ENCODE measurements at places on chromosomes 16 and 17.

DNA sequence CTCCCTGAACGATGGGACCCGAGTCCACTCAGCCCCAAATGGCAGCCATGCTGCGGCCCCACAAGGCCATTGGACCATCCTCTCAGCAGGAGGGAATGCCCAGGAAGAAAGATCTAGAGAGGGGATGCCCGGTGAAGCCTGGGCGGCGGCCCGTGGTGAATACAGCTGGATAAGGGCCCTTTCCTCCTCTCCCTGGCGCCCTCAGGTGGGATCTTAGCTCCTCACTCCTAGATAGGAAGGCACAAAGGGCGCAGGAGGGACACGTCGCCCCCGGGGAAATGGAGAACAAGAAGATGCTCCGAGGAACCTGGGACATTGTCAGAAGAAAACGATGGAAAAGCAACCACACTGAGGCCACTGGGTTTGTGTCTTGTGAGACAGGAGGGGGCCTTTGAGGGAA, 2.5 kb downstream of the CD300C start:
- DNase-seq = no peak

GRCh38 chr16:76955629-76956028, 235.4 kb upstream of the MON1B start:
- no peak for DNase-seq

GRCh38 chr17:57707892-57708291, 37.2 kb downstream of the CCDC182 start:
- peak; percentile 52 for DNase-seq

GRCh38 chr17:21001111-21001812, 41.5 kb downstream of the USP22 start:
- DNase-seq = no peak

DNA sequence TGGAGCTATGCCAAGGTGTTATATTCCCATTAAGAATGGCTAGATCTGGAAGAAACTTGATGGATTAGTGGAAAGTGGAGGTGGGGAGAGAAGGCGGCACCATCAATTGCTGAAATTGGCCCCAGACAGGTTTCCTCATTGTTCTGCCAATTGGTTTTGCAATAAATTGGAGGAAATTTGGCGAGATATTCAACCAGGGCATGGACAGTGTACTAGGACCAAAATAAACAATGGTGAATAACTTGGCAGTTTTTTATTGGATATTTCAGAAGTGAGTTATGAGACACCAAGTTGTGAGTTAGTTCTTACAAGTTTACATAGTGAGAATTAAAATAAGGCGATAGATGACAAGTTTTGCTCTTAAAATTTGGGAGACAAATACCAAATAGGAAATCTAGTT, 41.1 kb upstream of the SOX9 start:
- no peak for DNase-seq

- peak; percentile 61 for DNase-seq
Measured at GRCh38 chr17:69870091-69870530, 204.9 kb upstream of the KCNJ16 start.

- no peak for DNase-seq
Measured at GRCh38 chr17:75976175-75976848, 2.7 kb downstream of the ACOX1 start.

- DNase-seq = no peak
Measured at GRCh38 chr16:24009098-24009497, 173.3 kb downstream of the PRKCB start.

DNA sequence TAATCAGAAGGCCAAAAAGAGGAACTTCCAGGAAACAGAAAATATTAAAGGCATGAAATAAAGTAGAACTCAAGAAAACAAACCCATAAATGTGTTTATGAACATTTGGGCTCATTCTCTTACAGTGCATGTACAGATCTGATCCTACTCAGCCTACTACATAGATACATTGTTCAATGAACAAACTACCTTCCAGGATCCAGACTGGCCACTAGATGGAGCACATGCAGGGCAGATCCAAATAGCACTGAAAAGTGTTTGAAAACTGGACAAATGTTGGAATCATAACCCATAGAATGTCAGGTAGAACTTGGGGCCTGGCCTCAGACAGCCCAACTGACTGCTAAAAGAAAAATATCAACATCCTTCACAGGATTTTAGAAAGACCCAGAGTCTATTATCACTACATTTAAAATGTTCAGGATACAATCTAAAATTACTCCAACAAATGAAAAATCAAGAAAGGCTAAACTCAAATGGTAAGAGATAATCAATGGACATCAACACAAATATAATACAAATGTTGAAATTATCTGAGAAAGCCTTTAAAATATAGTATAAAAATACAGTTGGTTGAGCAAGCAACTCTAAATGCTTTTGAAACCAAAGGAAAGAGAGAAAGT, 122.4 kb upstream of the NUDT7 start:
- DNase-seq = peak; percentile 10

DNA sequence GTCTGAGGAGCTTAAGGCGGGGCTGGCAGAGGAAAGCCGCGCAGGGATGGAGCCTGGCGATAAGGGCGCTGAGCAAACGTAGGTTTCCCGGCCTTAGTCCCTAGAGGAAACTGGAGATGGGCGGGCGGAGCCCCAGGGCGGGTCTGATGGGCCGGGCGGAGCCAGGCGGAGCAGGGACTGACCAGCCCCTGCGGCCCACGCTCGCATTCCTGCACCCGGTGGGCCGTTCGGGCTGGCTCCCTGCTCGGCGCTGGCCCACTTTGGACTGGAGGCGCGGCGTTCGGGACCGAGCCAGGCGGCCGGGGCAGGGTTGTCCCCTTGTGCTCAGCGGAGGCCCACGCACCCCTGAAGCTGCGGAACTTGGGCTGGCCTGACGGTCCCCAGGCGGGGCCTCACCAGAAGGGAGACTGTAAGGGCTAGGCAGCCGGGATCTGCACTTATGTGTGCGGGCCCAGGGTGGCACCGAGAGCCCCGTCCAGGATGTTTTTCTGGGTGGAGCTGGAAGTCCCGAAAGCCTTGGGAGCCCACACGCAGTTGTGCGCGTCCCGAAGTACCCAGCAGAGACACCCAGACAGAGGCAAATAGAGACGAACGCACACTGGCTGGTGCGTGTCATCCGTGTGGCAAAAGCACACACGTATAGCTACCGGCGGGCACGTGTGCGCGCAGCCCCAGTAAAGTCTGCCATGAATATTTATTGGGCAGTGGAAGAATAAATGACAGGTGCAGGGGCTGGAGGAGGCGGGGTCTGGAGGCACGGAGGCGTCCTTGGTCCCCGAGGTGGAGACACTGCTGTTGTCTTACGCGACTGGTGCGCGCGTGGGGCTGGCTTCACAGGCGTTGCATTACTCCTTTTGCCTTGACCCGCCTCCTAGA, 1.4 kb downstream of the PYDC1 start:
- DNase-seq = peak; percentile 95

GRCh38 chr16:20673882-20674683, 23.4 kb downstream of the ACSM1 start:
- DNase-seq = no peak

GRCh38 chr17:12637745-12638651, 27.7 kb upstream of the MYOCD start:
- DNase-seq = no peak

DNA sequence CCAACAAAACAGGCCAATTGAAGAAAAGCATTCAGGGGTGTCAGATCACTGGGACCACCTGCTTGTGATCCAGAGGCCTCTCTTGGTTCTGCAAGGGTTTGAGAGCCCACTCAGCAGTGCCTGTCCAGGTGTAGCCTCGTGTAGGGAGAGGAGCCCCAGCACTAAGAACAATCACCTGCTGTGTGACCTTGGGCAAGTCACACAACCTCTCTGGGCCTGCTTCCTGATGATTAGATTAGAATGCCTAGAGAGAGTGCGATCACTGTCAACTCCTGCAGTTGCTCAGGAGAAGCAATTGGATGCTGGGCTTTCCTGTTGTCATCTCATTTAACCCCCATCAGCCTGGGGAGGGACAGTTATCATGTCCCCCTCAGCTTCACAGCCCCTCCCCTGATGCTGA, 10.2 kb downstream of the DLX3 start:
- DNase-seq = no peak

- no peak for DNase-seq
Measured at GRCh38 chr17:6936370-6937028, 59.4 kb upstream of the ALOX12 start.

DNA sequence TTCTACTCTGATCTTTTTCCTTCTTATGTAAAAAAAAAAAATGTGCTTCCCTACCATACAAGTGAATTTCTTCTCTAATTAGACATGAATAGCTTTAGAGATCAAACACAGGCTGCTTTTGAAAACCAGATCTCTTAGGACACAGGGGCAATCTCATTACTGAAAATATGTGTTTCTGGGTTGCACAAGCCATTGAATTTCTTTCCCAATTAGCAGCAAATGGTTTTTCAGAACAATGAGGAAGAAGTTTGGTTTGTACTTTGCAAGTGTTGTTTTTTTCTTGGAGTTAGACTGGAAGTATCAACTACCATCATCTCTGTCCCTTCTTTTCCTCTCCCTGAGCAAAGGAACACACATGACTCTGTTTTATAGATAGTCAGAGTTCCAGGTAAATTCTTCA, 5.6 kb upstream of the ANKS4B start:
- DNase-seq = no peak

DNA sequence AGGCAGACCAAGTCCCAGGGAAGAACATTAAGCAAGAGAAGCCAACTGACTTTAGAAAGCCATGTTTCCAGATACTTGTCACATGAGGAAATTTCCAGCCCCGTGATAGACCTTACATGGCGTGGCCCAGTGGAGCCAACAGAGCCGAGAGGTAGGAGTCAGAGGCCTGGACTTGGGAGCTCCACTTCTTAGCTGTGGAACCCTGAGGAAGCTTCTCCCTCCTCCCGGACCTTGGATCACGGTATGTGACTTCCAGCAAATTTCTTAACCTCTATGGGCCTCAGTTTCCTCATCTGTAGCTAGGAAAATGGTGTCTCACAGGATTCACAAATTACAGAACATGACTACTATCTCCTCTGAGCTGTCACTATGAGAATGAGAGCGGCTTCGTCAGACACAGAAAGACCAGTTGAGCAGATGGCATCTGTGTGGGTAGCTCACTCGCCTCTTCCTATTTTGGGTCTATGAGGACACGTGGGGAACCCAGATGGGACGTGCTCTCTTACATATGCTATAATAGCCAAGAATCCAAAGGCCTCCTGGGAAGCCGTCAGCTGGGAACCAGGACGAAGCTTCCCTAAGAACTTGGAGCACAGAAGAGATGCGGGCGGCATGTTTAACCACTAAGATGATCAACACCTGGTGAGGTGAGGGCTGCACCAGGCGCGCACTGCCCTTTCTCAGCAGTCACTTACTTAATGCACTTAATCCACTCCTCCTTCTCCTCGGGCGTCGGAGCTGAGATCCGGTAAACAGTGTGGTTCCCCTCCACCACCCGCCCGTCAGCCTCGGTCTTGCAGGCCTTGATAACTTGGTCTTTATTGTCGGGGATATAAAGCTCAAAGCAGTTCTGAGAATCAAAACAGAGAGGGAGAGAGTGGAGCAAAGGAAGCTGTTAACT, 102.3 kb downstream of the CYTH1 start:
- DNase-seq = no peak

DNA sequence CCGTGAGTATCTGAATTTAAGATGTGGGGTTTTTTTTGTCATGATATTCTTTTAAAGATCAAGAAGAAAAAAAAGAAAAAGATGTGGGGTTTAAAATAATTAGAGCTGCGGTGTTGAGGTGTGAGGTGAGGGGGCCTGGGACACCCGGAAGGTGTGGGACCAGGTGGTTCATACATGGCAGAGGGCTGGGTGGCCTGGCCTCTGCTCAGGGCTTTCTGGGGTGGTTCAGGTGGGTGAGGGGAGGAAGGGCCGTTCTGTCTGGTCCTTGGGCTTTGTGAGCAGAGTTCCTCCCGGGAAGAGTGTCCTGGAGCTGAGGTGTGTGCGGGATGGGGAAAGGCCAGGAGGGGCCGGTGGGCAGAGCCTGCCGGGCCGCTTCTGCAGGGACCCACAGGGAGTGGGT, 5.0 kb downstream of the PRSS27 start:
- no peak for DNase-seq

DNA sequence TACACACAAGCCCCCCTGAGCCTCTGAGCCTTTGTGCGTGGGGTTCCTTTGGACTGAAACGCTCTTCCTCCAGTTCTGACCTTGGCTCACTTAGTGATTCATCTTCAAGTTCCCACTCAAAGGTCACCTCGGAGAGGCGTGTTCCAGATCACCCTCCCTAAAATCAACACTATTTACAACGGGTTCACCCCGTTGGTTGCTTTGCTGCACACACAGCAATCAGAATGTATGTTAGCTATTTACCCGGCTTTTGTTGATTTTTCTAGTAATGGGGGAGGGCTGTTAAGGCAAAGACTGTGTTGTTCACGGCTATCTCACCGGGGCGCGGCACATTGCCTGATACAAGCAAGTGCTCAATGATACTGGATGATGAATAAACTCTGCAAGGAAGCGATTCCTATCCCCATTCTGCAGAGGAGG, 977 bp downstream of the NAGPA start:
- DNase-seq = no peak

DNA sequence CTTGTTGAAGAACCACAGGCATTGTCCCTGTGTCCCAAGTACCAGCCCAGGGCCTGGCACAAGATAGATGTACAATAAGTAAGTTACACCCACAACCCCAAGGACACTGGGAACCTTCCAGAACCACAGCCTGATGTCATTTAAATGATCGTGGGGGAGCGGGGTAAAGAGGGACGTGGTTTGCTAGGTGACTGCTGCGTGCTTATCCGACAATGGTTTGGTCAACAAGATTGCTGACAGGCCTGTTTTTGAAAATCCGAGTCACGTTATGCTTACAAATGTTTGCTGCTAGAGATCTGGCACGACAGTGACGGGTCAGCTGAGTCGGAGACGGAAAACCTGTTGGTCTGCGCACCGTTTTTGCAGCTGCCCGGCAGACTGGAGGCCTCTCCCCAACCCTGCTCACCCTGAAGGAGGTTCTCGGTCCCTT, 22.8 kb downstream of the COTL1 start:
- no peak for DNase-seq

GRCh38 chr17:82433560-82434215, 15.3 kb upstream of the OGFOD3 start:
- no peak for DNase-seq

DNA sequence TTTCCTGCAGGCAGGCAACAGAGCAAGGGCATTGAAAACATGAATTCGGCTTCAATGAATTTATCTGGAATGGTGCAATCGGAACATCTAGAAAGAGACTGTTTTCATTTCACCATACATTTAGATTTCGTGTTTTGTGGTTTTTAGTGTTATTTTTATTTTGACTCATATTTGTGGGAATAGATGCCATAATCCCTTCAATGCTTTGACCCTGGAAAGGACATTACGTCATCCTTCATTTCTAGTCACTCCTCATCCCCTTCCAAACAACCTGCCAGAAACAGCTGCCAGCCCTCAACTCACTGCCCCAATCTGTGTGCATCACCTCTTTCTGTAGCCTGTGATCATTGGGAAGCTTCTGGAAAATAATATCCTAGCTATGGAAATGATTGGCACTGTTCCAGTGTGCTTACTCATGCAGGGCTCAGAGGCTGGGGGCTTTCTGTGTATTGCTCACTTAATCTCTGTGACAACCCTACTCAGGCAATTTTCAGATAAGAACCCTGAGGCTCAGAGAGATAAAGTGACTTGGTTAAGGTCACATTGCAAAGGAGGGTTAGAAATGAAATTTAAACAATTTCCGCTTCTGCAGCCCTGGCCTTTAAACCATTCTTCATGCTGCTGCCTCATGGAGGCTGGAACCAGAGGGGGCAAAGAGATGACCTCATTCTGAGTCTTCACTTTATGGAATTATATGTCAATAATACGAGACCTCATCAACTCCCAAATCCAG, 9.5 kb upstream of the KSR1 start:
- DNase-seq = peak; percentile 67

- DNase-seq = no peak
Measured at GRCh38 chr16:31764103-31764502, 109.5 kb upstream of the ZNF267 start.

All from HTR-8/SVneo (cell line).